ENCODE measurements at places on chromosomes 12 and 14.

- no peak for DNase-seq
These were observed 212.3 kb upstream of the DCN start for GRCh38 chr12:91394903-91395302.

DNA sequence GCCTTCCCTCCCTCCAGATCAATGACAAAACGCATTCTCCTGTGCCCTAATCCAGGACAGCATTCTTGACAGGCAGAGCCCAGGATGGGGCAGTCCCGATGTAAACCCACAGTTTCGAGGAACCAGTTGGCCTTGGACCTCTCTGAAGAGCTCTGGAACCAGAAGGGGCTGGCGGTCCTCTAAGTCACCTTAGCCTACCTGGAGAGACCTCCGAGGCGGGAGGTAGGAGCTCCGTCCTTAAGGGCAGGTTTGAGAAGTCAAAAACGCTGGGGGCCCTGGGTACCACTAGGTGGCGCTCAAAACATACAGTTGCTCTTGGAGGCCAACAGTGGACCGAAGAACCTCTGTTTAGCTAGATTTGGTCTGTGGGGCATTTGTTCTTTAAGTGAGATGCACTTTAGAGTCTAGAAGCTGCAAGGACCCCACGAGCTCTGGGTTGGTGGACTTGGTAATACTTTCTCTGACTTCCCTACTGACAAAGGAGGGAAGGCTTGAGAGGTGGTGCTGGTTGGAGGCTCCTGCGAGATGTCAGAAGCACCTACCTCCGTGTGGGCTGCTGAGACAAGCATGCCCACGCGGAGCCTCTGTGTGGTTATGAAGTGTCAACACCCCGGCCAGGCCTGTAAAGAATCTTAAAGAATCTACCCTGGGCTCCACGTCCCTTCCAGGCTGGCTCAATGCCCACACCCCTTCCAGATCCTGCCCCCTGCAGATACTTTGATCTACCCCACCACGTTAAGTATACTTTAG lies 74.8 kb upstream of the CHST11 start:
- DNase-seq = peak; percentile 64

GRCh38 chr14:72573725-72574417 lies 320.0 kb downstream of the DPF3 start:
- DNase-seq = no peak

DNA sequence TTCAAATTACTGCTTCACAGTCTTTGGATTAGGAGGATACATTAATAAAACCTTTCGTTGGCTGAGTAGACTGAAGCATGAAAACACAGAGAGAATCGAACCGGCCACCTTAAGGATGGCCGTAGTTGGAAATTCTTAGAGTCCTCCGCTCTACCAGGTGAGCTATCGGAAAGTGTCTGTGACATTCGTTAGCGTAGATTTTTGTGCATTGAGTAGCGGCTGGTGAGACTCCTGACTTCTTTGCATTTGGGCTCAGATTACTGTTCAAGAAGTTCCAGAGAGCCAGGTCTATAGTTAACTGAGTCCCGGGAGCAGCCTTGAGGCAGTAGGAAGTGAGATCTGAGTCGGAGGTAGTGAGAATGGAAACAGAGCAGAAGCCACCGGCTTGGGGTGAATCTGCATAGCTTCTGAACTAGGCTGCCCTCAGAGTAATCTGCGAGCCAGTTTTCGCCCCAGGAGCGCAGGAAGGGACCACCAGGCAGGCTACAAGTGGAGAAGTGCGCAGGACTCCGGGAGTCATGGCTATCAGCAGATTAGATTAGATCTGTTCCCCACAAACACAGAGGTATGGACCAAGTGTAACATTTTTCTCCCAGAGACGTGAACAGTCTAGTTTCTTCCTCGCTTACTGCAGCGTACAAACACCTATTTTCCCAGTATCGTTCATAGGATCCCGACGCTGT lies 11.0 kb downstream of the OR6S1 start:
- no peak for DNase-seq

- DNase-seq = no peak
These were observed 9.0 kb downstream of the GALNT6 start for GRCh38 chr12:51382173-51382572.

DNA sequence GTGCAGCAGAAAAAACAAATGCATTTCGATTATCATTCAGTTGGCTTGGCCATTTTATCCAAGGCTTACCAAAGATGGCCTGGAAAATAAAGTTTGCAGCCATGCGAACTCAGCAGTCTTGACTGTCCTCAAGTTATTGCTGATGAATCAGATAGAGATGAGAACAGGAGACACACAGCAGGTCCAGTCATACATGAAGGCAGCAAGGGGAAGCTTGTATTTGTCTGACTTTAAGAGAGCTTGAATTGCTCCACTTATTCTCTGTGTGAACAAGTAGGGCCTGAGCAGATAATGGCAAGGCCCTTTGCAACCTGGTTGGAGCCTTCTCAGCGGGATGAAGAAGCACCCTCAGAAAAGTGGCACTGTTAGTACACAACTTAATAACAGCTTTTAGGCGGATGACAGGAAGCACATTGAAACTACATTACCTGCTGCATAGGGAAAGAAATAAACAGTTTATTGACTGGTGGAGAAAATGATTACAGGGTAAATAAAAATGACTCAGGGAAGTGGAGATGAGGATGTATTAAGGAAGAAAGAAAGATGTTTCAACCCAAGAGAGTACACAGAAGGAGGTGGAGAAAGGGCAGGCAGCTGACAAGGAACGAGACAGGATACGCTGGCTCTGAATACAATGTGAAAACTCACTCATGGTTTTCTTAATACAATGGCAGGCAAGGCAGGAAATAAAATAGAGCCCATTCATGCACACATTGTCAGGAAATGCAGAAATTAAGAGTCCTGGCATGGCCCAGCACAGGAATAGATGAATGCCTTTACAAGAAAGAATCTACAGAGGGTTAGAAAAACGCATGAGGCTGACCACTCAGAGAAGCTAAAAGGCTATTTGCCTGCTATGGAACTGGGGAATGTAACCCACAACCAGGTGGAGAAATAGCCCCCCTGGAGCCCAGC lies 128.4 kb downstream of the GALC start:
- DNase-seq = no peak

GRCh38 chr14:103679351-103679750 lies 35.9 kb downstream of the XRCC3 start:
- no peak for DNase-seq

DNA sequence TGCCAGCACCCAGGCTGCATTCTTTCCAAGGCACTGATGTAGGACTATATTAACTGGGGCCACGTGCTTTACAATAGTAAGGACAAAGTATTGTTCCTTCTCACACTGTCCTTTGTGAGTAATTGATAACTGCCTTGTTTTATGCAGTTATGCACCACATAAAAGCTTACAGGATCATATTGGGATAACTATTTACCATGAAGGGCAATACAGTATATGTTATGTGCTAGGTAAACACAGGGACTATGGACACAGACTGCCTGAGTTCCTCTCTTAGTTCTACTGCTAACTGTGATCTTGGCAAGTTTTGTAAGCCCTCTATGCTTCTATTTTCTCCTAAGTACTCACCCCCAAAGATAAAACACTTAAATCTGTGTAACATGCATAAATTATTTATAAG lies 183.7 kb downstream of the NOVA1 start:
- DNase-seq = no peak

DNA sequence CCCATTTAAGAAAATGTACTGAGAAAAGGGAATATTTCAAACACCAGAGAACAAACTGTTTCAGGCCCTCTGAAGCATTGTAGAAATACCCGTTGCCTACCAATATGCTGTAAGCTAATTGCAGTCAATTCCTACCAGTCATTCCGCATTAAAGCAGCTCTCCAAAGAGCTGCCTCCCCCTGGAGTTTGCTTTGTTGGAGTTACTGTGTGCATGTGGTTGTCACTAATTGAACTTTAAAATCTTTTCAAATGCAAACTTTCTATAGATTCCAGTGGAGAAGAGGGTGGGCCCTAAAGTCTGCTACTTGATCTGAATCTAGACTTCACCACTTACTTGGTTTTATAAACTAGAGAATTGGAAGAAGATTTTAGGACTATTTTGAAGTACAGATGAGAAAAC lies 112.7 kb downstream of the PLXNC1 start:
- no peak for DNase-seq

DNA sequence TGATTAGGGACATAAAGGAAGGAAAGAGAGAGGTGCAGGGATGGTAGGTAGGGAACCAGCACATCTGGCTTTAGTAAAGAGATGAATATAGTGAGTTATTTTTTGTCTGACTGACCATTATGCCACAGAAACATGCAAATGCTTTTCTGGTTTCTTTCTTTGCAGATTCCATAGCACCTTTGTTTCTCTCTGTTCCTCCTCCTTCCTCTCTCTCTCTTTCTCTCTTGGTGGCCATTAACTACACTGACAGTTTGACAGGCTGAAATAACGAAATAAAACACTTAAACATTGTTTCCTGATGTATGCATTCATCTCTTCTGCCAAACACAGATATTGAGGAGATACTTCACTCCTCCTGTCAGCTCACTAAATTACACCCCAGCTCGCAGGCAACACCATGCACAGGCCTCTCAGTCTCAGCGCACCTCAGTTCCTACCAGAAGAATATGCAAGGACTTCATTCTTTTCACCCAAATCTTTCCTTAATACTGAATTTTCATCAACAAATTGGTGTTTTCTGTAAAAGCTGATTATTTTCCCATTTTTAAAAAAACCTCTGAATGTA lies 406.9 kb upstream of the SOX5 start:
- DNase-seq = no peak

- no peak for DNase-seq
These were observed 810 bp downstream of the MARCHF9 start for GRCh38 chr12:57755454-57756372.

DNA sequence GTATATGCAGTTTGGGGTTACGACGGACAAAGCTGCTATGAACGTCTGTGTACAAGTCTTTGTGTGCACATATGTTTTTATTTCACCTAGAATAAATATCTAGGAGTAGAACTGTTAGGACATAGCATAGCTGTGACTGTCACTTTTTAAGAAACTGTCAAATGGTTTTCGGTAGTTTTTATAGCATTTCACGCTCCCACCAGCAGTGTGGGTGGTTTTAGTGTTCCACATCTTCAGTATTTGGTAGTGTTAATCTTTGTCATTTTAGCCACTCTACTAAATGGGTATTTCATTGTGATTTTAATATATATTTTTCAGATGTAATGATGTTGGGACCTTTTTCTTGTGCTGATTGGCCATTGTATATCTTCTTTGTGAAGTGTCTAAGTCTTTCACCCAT lies 109.1 kb upstream of the BCAT1 start:
- DNase-seq = no peak

DNA sequence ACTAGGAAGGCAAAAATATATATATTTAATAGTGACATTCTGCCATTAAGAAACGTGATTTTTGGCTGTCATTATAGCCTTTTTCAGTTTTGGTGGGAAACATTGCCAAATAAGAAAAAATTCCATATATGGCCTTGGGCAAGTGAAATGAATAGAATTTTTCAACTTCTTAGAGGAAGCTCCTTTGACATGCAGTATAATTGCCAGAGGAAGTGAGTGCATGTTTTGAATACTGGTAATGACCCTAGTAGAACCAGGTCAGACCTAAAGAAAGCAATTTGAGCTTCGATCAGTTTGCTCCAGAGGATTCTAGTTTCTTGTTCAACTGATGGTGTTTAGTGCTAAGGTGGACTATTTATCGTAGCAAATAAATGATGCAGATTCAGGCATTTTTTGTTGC lies 26.2 kb upstream of the TRIM9 start:
- no peak for DNase-seq

- DNase-seq = no peak
These were observed 59.0 kb downstream of the FERMT2 start for GRCh38 chr14:52891800-52892199.

- no peak for DNase-seq
These were observed 163.4 kb downstream of the AKAP6 start for GRCh38 chr14:32492457-32492856.

GRCh38 chr14:91614187-91614586 lies 104.1 kb upstream of the PPP4R3A start:
- DNase-seq = no peak

- DNase-seq = no peak
These were observed 6.7 kb upstream of the NCOR2 start for GRCh38 chr12:124573839-124574786.

DNA sequence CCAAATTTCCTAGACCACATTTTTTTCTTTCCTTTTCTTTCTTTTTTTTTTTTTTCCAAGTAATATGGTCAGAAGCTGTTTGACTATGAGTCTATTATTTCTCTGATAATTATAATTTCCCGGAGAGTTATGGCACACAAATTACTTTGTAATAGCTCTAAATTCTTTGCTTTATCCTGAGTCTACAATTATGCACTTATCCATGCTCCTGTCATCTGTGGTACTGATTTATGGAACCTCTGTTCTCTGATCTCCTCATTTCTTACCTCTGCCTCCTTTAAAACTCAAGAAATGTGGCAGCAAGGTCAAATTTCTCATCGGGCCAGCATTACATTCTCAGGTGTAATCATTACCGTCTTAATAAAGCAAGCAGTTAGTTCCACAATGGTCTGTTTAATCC lies 282.1 kb downstream of the PAWR start:
- no peak for DNase-seq

DNA sequence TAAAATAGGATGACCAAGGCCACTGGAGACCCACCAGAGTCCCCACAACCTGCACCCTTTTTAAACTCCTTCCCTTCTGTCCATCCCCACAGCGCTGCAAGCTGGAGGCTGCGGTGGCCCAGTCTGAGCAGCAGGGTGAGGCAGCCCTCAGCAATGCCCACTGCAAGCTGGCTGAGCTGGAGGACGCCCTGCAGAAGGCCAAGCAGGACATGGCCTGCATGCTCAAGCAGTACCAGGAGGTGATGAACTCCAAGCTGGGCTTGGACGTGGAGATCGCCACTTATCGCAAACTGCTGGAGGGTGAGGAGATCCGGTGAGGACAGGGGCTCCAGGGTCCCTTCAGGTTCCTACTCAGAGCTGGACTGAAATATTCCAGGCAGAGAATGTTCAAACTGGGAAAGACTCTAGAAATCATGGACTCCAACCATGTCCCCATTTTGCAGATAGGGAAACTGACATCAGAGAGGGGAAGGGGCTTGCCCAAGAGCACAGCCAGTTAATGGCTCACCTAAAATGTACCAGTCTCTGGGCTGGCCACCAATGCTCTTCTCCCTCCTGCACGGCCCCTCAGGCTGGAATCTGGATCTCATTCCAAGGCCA lies 17.2 kb downstream of the KRT85 start:
- DNase-seq = no peak

DNA sequence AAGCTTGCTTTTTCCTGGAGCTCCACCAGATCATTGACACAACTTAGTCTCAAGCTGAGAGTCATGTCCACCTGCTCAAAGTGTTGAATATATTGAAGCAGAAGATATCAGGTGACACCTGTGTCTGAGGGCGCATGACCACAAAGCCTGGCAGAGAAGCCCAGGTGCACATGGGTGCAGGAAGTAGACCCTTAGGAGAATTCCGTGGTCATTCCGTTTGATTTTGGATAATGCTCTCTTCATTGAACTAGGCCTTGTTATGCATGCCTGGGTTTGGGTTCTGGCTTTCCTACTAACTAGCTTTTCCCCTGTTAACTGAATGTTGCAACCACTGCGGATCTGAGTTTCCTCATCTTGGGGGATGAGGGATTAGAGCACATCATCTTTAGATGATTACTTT lies 7.1 kb downstream of the ARHGDIB start:
- DNase-seq = no peak

Data from stimulated activated CD8-positive, alpha-beta memory T cell treated with anti-CD3 and anti-CD28 coated beads, Interleukin-4, amount 100 ng/mL, for 4 hours (primary cell).